ENCODE measurements at places on chromosomes 3 and 15.

DNA sequence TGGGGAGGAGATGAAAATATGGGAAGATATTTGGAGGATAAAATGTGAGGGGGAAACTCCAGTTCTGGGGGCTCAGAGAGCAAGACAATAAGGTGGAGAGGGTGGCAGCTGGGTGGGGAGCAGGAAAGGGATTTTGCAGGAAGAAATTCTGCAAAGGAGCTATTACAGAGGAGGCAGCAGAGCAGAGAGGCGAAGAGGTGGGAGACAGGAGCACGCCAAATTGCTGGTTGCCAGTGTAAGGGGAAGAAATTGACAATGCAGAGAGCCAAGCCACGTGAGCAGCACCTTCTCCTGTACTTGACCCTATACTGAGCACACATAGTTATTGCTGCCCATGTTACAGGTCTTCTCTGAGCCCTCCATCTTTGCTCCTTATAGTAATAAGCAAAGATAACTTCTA is 190.3 kb upstream of the ONECUT1 start:
- no peak for DNase-seq

GRCh38 chr3:176426371-176426770 is 770.9 kb downstream of the TBL1XR1 start:
- no peak for DNase-seq

- DNase-seq: peak; percentile 89
Observed at GRCh38 chr3:193982258-193982659, 153.7 kb upstream of the HES1 start.

- DNase-seq: peak; percentile 81
Observed at GRCh38 chr15:85941186-85941855, 138.3 kb upstream of the AGBL1 start.

DNA sequence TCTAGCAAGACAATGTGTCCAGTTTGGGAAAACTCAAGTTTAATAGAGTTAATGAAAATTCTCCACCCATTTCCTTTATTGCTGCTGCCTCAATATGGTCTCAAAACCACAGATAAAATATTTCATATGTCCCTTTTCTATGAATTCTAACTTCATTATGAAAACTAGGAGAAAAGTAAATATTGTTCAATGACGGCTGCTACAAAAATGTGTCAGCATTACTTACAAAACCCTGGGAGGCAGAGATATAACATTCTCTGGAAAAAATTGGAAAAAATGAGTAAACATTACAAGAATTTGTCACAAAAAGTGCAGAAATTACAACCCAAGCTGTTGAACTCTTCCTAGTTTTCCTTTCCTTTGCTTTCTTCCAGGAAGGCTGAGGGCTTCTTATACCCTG is 22.2 kb upstream of the FBN1 start:
- no peak for DNase-seq

DNA sequence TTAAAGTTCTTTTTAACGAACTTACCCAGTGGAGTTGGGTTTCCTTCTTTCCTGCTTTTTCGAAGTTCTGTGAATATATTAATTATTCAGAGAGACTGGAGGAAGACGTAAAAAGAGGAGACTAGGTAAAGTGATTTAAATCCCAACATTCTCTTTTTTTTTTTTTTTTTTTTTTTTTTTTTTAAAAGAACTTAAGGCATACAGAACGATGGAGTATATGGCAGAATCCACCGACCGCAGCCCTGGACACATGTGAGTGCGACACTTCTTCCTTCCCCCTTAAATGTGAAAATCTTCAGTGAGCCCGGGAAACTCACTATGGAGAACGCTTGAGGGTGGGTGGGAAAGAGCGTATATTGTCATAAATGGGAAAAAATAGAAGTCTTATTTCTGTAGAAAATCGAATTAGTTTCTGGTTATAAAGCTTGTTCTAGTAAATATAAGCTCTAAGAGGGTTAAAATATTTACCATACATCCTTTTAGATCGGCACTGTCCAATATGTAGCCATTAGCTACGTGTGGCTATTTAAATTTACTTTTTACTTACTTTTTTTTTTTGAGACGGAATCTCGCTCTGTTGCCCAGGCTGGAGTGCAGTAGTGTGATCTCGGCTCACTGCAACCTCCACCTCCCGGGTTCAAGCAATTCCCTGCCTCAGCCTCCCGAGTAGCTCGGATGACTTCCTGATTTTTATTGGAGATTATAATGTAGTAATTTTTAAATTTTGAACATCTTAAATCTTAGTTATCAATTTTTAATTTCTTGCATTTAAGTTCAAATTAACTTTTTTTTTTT is 892 bp downstream of the NMD3 start:
- no peak for DNase-seq

GRCh38 chr3:27715454-27715806 is 6.7 kb downstream of the EOMES start:
- DNase-seq: no peak

DNA sequence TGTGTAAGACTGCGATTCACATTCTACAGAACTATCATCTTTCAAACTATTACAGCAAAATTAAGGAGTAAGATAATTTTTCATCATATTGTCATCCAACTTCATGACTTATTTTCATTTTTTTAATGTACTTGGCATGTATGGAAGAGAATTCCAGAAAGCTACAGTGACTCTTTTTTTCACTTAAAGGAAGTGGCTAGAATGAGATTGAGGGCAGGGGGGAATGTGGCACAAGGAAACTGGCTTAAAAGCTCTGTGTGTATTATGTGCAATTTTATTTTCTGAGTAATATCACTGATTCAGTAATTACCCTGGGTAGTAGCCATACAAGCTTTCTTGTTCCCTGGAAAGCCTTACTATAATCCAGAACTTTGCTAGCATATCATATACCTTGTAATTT is 94.6 kb downstream of the FILIP1L start:
- no peak for DNase-seq

DNA sequence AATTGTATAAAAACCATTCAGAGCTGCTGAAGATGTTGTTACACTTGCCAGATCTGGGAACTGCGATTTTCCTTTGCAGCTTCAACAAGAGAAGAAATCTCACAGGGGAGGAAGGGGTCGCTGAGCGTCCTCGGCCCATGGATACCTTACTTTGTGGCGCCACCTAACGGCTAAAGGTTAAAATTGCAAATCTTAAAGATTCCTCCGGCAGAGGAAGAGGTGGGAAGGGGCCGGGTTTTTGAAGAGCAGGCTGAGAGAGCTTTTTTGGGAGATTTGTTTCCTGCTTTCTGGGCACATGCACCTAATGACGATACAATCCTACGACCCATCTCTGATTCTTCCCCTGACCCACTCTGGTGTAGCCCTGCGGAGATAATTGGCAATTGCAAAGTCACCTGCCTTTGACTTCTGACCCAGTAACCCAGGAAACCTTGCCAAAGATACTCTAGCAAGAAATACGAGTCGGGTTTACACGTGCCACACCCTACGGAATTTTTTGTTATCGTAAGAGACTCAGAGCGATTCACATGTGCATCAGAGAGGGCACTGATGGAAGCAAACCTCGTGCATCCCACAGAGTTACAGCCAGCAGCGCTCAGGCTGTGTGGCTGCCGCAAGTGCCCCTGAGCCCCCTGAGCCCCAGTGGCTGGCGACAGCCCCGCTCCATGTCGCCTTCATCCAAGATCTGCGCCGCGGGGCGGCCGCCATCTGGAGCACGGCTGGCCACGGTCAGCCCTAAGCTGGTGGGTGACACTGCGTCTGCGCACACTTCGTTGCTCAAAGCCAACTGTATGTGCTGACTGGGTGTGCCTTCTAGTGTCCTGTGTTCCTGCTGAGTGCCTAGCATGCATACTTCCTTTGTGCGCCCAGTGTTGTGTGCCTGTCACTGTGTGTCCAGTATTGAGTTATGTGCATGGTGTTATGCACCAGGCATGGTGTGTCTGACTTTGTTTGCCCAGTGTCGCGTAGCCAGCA is 55.2 kb upstream of the CHRNA7 start:
- no peak for DNase-seq

- DNase-seq: no peak
Observed at GRCh38 chr3:160448845-160449635, 546 bp downstream of the TRIM59 start.

- DNase-seq: no peak
Observed at GRCh38 chr3:175288621-175289020, 429.5 kb downstream of the NAALADL2 start.

DNA sequence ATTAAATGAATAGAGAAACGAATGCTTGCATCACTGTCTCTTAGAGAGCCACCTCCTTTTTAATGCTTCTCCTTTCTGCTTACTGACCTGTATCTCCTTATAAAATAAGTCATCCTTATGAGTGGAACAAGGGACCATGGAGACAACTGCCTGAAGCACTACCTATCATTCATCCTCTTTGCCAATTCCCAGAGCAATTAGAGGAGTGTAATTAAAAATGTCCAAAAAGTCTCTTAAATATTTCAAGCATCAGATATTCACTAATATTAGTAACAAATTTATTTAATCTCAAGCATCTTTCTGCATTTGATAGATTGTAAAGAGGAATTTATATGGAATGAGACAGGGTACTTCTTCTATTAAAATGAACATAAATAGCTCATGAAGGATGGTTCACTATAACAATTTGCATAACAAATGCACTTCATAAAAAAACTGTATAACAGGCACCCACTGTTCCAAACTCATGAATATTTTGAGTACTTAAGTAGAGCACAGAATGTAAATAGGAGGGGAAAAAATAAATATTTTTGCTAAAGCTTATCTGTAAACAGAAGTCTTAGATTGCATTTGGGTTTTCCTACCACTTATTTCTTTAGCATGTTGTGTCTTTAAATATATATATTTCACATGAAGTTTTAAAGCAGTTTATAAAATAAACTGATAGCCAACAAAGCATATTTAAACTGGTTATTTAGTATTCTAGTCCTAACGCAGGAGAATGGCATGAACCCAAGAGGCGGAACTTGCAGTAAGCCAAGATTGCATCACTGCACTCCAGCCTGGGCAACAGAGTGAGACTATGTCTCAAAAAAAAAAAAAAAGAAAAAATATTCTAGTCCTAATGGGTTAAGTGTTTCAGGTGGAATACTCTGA is 269.3 kb downstream of the TBL1XR1 start:
- no peak for DNase-seq

GRCh38 chr3:127497166-127497565 is 93.4 kb downstream of the TPRA1 start:
- no peak for DNase-seq

DNA sequence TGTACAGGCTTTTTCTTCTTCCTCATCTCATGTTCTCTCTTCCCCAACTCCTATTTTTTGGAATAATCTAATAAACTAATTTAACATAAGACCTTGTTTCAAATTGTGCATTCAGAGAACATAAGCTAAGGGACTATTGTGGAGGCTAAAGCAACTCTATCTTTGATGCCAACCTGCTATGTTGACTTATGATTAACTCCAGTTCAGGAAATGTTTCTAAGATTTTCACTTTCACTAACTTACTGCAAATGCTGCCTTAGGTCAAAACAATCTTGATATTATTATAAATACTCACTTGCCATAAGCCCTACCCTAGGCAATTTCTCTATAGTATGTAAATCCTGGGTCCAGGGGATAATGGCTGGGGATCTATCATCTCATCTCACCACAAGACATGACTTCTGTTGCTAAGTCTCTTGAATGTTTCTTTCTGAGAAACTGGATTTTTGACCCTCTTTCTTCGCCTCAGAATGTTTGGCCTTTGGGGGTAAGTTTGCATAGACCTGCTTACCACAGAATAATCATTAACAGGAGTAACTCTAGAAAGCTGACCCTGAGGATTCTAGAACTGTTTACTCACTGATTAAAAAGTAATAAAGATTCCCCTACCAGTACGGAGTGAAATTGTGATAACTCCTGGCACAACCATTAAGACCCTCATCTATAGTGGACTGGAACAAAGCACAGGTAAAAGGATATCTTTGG is 768.1 kb downstream of the GBE1 start:
- no peak for DNase-seq

DNA sequence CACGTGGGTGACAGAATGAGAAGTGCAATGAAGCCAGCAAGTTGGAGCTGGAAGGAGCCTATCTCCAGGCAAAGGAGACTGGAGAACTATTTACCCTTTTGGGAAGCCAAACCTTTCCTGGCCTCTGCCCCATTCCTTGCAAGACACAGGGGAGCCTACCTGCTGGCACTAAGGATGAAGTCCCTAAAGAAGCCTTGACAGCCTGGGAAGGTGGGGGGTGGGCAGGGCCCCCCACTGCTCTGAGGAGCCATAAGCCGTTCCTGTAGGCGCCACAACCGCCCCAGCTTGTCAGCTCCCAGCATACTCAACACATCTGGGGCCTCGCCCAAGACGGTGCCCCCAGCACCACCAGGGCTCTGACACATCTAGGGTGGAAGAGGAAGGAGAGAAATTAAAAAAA is 5.5 kb downstream of the CDAN1 start:
- DNase-seq: no peak

DNA sequence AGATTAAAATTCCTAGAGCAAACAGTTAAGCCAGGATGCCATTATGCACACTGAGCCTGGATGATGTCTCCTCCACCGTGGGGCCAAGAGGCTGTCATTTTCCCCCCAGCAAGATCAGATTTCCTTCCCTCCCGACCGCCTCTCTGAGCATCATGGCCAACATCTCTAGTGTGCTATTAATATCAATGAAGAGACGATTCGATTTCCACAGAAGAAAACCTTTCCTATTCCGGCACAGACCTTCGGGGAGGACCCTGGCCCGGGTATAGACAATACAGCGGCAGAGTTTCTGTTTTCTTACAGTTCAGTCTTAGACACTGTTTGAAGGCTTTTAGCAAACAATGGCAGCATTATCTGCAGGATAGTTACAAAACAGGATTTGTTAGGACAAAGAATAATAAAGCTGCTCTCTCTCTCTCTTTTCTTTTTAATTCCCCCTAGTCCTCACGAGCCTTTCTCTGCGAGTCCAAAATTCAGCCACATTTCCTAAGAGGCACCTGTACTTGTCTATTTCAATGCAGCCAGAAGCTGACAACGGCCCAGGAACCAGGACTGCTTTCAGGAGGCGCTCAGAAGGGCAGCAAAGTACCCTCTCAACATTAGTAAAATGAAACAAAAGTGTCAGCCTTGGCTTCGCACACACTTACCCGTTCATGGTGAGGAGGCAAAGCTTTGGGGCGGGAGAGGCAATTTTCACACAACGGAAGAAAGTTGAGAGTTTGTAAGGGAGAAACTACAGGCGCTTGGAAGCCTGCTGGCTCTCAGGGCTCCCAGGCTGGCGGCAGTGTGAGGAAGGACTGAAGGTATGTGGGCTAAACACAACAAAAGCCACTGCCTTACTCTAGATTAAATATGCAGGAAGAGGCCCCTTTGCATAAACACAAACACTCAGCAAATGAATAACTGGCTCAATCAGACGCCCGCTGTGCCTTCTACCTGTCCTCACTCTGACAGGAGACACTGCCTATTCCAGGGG is 278.0 kb downstream of the FOXP1 start:
- DNase-seq: peak; percentile 74

DNA sequence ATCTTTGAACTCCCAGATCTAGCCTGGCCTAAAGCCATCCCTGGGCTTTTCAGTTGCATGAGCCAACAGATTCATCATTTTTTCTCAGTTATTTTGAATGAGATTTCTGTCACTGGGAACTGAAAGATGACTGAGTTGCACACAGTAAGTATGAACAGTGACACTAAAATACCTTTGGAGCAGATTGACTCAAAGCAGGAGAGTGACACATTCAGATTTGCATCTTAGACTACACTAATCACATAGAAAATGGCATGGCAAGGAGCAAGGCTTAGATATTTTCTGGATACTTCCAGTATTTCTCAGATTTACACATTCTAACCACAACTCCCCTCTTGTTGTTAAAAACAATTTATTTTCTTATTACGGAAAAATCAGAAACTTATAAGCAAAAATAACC is 32.8 kb downstream of the SEC62 start:
- no peak for DNase-seq

GRCh38 chr3:47313341-47314055 is 30.8 kb downstream of the KLHL18 start:
- no peak for DNase-seq

All from left hindlimb (tissue), 1 donor.